ENCODE measurements at places on chromosomes 2 and 18. TPM values are rescaled to one million over a fixed set of nuclear protein-coding genes. Genes with fewer than 3 reads are reported as not detected.

- H3K36me3 ChIP-seq: no peaks in the 10 kb centered on the region
- no peaks in the 10 kb centered on the region for H3K27me3 ChIP-seq
- no peak for DNase-seq
- no peak overlapping the region for H3K27ac ChIP-seq
- H3K4me3 ChIP-seq: no peak overlapping the region
Measured at GRCh38 chr2:5497874-5498273, 194.3 kb upstream of the SOX11 start.

DNA sequence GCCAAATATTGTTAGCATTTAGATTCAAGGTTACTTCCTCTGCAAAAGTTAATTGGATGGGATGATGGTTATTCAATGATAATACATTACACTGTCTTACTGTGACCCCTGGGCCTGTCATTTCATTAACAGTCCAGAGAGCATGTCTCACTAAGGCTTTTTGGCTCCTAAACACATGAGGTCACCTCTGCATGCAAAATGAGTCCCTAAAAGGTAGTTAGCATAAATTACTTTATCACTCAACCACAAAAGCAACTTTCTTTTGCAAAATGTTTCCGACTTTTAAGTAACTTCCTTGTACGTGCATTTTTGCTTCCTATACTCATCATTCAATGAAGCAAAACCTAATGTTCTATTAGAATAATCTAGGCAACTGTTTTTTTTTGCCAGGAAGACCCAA is 16.8 kb upstream of the AGFG1 start:
- no peak overlapping the region for H3K27ac ChIP-seq
- no peaks in the 10 kb centered on the region for H3K4me1 ChIP-seq
- no peaks in the 10 kb centered on the region for H3K36me3 ChIP-seq
- no peak for DNase-seq
- H3K27me3 ChIP-seq: no peaks in the 10 kb centered on the region

Gene CNGA3
- 1.0 TPM for total RNA-seq

DNA sequence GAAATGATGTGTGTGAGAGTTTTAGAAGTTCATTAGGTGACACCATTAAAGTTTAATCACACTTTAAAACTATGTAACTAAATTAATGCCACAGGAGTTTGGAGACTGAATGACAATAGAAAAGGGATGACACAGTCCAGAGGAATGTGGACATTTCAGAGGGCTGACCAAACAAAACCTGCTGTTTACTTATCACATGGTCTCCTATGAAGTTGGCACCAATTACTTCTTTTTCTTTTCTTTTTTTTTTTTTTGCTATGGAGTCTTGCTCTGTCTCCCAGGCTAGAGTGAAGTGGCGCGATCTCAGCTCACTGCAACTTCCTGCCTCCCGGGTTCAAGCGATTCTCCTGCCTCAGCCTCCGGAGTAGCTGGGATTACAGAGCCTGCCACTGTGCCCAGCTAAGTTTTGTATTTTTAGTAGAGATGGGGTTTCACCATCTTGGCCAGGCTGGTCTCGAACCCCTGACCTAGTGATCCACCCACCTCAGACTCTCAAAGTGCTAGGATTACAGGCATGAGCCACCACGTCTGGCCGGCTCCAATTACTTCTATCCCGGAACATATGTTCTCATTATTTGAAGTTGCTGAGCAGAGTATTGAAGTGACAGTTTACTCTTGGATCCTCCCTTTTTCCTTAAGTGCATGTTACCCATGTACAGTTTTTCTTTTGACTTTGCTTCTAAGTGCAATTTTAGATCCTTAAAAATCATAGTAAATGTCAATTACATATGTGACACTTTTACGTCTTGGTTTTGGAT is 4.3 kb downstream of the AGPS start:
- H3K27me3 ChIP-seq: no peaks in the 10 kb centered on the region
- H3K4me1 ChIP-seq: peaks cover 70% of the 10 kb centered on the region
- no peaks in the 10 kb centered on the region for H3K36me3 ChIP-seq
- H3K27ac ChIP-seq: peak overlapping the region; percentile 48
- H3K4me3 ChIP-seq: no peak overlapping the region

Gene RGPD3
- 0.46 TPM for total RNA-seq

DNA sequence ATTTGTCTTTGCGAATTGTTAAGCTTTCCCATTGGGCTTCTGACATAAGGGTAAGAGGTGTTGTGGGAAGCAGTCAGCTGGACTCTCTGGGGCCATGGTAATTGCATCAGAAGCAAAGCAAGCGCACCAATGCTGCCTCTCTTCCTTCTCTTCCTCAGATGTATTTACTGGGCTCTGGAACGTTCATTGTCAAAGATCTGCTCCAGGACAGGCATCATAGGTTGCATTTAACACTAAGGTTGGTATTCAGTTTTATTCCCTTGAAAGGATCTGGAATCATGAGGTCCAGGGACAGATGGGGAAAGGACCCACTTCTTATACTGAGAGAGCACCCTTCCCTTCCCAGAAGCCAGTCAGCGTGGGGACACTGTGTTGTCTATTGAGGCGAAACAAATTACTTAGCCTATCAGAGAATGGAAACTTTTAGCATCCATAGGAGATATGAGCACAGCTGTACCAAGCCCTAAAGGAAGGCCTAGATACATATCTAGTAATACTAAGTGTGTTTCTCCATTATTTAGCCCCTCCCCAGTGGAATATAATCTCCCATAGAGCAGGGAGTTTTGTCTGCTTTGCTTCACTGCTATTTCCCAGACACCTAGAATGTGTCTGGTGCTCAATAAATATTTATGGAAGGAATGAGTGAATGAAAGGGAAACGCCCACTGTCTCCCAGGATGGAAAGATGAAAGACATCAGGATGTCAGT is 72.2 kb downstream of the COA5 start:
- H3K27me3 ChIP-seq: no peaks in the 10 kb centered on the region
- H3K27ac ChIP-seq: no peak overlapping the region
- DNase-seq: no peak
- no peak overlapping the region for H3K4me3 ChIP-seq
- H3K36me3 ChIP-seq: peaks cover 58% of the 10 kb centered on the region

Gene CTNNA2
- not detected for total RNA-seq

DNA sequence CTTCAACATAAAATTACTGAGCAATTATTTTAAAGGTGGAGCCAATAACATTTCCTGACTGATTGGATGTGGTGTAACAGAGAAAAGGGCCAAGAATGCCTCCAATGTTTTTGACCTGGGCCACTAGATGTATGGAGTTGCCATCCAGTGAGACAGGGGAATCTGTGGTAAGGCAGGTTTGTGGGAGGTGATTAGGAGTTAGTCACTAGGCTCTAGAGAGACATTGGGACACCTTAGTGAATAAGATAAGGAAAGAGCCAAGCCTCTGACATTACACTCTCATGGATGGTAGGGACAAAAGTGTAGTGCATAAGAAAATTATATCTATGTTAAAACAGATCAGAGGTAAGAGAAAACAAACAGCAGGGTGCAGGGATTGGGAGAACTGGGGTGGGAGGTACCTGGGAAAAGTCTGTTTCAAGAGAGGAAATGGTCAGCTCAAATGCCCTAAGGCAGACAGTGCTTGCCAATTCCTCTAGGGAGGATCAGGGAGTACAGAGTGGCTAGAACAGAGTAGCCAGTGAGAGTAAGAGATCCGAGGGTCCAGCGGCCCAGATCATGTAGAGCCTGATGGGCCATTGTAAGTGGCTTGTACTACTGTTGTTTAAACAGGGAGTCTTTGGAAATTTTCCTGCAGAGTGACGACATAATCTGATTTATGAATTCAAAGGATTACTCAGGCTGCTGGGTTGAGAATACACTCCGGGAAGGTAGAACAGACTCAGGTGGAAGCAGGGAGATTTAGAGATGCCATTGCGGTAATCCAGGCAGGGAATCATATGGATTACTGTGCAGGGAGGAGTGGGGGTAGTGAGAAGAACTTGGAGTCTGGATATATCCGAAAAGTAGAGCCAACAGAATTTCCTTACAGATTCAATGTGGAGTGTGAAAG is 45.7 kb upstream of the CUL3 start:
- H3K4me3 ChIP-seq: no peak overlapping the region
- no peak overlapping the region for H3K27ac ChIP-seq
- DNase-seq: no peak
- no peaks in the 10 kb centered on the region for H3K4me1 ChIP-seq
- H3K36me3 ChIP-seq: no peaks in the 10 kb centered on the region

Gene SLC14A1
- 7.0 TPM for total RNA-seq

DNA sequence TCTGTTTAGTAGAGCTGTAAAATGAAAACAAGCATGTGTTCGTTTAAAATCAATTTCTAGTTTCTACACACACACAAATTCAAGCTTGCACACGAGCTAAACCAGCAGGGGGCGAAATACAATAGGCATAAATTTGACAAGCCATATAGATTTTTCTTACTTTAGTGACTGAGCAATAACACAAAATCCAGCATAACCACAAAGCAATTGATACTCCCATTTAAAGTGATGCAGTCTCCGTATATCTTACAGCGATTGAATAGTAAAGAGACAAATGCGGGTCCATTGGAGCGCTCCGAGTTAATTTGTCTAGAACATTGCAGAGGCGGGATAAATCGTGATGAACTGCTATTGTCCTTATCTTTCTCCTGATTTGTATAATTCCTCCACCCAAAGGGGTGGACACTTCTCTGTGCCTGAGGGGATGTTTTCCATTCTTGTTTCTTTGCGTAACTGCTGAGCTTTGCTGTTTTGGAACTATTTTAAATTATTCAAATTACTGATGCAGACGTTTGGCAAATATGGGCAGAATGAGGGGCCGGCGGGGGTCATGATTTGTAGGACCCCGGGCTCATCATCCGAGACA is 1.2 kb upstream of the AFTPH start:
- peaks cover 7% of the 10 kb centered on the region for H3K4me1 ChIP-seq
- peak overlapping the region; percentile 95 for H3K27ac ChIP-seq
- H3K4me3 ChIP-seq: peak overlapping the region; percentile 93

Gene MGAT4A
- 69.6 TPM for total RNA-seq

Gene PLGLB2
- total RNA-seq: 0.44 TPM

GRCh38 chr2:26290001-26290400 is 45.3 kb downstream of the HADHB start:
- H3K4me3 ChIP-seq: no peak overlapping the region
- no peaks in the 10 kb centered on the region for H3K27me3 ChIP-seq
- no peaks in the 10 kb centered on the region for H3K4me1 ChIP-seq
- no peak overlapping the region for H3K27ac ChIP-seq

Gene RNF152
- total RNA-seq: 24.0 TPM

Gene SPATA3
- not detected for total RNA-seq

DNA sequence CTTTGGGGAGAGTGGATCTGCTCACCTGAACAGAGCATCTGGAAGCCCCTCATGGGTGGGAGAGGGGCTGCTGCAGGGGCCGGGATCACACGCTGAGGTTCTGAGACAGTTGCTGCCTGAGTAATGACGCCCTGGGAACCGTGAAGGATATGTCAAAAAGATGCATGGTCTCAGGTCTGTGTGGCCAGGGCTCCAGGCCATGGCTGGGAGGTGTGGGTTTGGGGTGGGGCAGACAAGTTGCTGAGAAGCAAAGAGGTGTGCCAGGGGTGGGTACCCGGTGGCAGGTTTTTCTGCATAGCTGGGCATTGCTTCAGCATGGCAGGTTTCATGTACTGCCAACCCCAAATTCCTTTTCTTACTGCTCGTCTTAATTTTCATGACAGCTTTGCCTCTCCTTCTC is 133.5 kb downstream of the RPIA start:
- DNase-seq: no peak
- no peak overlapping the region for H3K4me3 ChIP-seq
- no peak overlapping the region for H3K27ac ChIP-seq
- H3K27me3 ChIP-seq: no peaks in the 10 kb centered on the region

DNA sequence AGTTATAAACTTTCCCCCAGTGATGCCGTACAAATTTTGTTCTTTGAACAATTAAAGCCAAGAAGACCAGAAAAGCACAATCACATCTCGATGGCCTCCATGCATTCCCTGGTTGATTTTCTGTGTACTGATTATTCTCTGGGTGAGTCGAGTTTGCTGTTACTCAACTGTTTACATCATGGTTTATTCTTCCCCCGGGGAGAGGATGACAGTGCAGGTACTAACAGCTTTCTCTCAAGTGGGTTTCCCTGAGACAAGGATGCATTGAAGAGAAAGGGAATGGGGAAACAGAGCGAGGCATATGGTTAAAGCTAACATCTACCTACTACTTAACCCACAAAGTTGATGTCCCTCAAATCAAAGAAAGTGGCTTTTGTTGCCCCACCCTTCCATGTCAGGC is 410.8 kb upstream of the FANCL start:
- DNase-seq: no peak
- H3K27me3 ChIP-seq: no peaks in the 10 kb centered on the region
- no peak overlapping the region for H3K27ac ChIP-seq

Gene BOK
- 52.4 TPM for total RNA-seq

DNA sequence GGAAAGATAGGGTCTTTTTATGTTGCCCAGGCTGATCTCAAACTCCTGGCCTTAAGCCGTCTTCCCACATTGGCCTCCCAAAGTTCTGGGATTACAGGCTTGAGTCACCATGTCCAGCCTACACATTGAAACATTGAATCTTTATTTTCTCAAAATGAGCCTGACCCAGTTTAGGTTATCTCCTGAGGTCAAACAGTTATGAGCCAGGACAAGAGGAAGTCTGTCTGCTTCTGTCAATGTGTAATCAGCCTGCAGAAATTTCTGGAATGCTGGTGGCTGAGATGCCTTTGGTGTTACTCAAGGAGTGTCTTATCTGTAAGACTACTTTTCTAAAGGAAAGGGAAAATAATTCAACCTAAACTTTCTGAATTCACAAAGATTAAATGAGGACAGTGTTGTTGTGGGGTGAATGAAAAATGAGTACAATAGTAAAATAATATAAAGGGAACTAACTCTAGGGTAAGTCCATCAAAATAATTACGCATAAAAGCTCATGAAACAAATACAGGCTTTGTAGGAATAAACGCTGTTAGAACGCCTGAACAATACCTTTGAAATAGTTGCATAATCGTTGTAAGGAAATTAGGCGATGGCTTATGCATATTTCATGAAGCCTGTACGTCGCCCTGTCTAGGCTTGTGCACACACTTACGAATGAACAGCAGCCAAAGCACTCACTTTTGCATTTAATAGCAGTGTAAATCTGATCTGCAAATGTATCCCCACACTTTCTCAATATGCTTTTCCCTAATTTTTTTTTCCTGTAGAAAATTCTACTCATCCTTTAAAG is 260.8 kb downstream of the RDH14 start:
- H3K4me3 ChIP-seq: no peak overlapping the region
- no peaks in the 10 kb centered on the region for H3K4me1 ChIP-seq
- H3K27me3 ChIP-seq: no peaks in the 10 kb centered on the region
- no peaks in the 10 kb centered on the region for H3K36me3 ChIP-seq
- H3K27ac ChIP-seq: peak overlapping the region; percentile 38
- DNase-seq: no peak

Gene ABCB11
- 0.03 TPM for total RNA-seq

Gene NEU4
- not detected for total RNA-seq

Gene ALPI
- total RNA-seq: not detected

DNA sequence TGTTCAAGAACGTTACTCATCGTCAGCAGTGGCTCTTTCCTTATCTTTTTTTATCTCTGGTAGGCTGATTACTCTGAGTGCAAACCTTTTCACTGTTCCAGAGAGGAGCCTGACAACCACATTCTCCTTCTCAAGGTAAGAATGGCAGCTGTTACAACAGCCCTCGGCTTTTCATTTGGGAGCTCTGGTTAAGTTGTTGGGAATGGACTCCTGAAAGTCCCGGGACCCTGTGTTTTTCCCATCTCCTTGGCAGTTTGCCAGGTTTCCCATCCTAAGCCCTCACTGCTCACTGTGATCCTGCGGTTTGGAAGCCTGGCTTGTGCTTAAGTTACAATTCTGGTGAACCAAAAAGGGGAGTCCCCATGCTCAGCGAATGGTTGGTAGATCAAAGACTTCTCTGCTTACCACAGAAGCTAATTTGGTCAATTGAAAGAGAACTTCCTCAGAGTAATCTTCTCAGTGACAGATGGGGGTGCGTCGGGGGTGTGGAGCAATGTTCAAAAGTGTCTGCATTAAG is 122.3 kb downstream of the LYPD6B start:
- no peaks in the 10 kb centered on the region for H3K4me1 ChIP-seq
- H3K4me3 ChIP-seq: no peak overlapping the region

Gene GPR45
- not detected for total RNA-seq

All from upper lobe of left lung (tissue), 6 donors.